ENCODE measurements at places on chromosomes 5 and 9. TPM values are rescaled to one million over a fixed set of nuclear protein-coding genes. Genes with fewer than 3 reads are reported as not detected.

- DNase-seq = no peak
These were observed 159.4 kb upstream of the PITX1 start for GRCh38 chr5:135193213-135194125.

GRCh38 chr5:43429706-43430105, 17.5 kb upstream of the CCL28 start:
- DNase-seq = no peak

DNA sequence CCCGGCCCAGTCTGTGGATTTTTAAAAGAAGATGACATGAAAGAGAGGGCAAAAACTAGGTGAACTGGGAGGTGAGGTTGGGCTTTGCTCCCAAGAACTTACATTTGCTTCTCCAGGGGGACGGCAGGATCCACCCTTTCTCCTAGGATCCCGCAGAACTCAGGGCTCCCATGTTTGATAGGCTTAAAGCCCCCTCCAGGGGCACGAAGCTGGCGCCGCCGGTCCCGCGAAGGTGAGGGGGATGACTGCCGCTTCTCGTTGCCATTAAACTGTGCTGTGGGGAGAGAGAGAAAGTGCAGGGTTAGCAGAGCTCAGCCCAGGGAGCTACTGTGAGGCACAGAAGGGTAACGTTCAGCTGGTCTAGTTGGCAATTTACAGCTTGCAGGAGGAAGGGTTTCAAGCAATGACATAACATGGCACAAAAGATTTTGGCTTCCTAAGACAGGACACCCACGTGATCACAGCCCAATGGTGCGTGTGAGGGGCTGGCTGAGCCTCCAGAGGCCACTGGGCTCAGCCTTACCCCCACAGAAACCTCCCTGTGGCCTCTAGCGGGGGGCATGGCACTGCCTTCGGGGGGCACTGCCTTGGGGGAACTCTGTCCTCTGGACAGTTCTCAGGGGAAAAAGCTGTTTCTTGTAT, 52.0 kb upstream of the SLC25A51 start:
- no peak for DNase-seq

GRCh38 chr5:154811653-154812465, 38.5 kb downstream of the FAXDC2 start:
- peak; percentile 75 for DNase-seq

DNA sequence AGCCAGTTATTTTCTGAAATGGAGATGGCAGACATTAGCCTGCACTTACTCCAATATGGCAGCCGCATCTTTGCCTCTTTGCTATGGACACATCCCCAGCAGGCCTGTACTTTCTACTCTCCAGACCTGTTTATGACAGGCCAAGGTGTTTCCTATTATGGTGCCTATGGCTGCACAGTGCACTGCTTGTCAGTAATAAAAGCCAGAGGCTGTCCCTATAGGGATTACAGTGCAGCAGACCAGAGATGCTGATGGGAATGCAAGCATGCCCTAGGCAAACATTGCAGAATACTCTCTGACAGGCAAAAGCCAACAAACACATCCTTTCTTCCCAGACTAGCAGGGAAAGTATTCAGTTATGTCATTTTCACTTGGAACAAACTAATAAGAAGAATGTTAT, 442.9 kb downstream of the RAB3C start:
- no peak for DNase-seq

DNA sequence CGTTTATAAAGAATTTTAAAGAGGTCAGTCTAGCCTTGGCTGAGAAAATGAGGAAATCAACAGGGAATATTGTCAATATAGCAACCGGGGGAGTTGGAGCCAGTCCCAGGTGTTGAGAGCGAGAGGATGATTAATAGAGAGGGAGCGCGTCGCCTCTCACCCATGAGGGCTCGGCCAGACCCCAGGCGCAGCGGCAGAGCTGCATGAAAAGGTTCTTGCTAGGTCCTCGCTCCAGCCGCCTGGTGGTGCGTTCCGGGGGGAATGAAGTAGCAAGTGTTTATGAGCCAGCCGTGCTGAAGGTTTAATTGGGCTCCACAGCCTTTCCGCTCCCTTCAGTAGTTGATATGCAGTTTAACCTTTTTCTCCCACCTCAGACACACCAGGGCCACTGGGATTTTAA, 167.3 kb upstream of the IRX1 start:
- DNase-seq = no peak

DNA sequence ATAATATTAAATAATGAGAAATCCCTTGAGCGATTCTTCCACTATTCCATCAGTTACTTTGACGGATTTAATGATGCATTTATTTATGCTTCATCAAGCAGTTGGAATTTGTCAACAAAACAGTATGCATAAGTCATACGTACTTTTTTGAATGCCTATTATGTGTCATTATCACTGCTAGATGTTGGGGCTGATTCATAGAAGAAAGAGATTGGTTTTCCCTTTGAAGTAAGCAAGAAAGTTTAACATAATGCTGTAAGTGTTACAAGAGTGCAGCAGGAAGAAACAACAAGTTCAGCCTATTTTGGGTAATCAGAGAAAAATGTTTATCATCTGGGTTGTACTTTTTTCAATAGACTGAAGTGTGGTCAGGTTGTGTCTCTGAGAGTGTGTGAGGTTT, 121.2 kb upstream of the RANBP3L start:
- DNase-seq = no peak

Gene TLE1
- total RNA-seq = 0.22 TPM
